ENCODE measurements at places on chromosomes 6 and 20. TPM values are rescaled to one million over a fixed set of nuclear protein-coding genes. Genes with fewer than 3 reads are reported as not detected.

GRCh38 chr20:6863798-6864201 is 96.3 kb downstream of the BMP2 start:
- DNase-seq = no peak

DNA sequence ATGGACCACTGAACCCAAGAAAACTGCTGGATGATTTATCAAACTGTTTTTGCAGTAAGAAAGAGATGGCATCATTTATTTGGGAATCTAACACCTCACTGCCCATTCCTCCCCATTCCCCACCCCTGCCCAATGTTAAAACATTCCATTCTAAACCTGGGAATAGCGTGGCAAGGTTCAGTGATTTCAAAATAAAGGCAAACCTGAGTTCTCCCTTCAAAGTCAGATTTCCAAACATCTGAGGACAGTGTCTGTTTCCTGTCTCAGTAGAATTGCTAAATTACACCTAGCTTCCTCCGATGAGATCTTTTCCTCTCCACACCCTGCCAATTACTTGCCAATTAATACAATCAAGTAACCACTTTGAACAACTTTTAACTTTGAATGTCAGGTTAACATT is 127.4 kb upstream of the ARMC2 start:
- DNase-seq = no peak

DNA sequence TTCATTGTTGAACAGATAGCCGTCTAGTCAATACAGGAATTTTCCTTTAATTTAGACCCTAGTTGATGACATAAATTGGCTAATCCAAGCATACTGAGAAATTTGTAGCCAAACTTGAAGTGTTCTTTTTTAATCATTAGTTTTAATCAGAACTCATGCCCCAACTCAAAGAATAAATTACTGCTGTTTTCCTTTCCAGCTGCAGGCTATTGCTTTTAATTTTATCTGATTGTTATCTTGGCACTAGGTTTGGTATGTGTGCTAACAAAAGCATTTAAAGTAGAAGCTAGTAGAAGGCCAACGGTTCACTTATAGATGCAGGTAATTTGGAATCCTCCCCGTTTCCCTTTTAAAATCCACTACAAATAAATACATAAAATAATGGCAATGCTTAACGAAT is 188.5 kb downstream of the CD109 start:
- no peak for DNase-seq

- DNase-seq = no peak
Observed at GRCh38 chr6:156315146-156315545, 462.0 kb upstream of the ARID1B start.

DNA sequence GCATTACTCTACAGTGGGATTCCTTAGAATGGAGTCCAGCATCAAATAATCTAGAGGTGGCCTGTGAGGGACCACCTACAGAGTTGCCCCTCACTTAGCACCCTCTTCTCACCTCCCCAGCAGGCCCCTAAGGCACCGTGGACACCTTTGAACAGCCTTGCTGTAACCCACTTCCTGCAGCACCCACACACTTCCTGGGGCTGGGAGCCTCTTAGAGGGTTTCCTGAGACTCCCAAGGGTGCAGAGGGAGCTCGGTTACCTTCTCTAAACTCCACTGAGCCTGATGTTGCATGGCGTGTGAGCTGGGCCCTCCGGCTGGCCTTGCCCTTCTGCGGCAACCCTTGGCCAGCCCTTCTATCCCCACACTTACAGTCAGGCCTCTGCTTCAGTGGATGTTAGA is 7.3 kb upstream of the SIRPG start:
- peak; percentile 71 for DNase-seq

DNA sequence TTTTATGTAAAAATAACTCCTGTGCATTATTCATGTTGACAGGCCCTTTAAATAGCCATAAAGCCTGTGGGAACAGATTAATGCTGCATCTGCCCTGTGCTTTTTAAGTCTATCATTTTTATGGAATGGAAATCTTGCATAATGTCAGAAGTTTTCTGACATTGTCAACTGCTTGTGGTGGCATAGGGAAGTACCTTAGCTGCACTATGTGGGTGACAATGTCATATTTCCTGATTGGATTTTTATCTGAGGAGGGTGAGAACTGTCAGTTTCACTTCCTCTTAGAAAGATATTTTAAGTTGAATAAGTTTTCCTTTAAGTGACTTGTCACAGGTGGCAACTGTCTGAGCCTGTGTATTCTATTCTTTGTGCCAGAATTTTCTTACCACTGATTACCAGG is 267.9 kb downstream of the PLCB1 start:
- no peak for DNase-seq

DNA sequence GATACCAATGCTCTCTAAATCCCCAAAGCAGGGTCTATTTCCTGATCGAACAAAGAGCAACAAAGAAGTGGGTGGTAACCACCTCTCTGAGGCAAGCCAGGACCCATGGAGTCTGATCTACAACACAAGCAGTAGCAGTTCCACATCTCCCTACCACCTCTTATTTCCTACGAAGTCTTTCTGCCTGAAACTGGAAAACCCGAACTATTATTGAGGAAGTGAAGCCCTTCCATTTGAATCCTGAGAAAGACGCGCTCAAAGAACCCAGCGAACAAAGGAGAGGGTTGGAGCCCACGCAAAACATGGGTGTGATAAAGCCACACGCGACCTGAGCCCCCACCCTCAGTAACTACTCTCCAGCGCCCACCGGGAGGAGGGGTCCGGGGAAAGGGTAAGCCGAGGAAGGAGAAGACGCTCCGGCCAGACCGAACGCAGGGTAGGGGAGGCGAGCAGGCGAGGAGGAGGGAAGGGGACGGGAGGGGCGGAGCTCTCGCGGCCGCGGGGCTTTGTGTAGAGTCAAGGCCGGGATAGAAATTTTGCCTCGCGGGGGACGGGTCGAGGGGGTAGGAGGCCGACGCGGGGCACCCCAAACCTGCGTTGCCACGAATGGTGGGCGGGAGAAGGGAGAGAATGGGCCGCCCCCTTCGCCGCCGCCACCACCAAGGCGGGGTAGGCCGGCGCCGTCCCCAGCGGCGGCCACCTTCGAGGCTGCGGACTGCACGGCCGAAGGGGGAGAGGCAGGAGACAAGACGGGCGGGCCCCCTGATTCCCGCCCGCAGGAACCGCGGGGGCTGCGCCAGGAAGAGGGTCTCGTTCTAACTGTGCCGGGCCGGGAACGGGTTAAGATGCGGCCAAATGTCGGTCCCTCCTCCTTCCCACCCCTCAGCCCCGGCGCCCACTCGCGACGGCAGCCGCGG is 802 bp downstream of the HDAC2 start:
- DNase-seq = peak; percentile 58

DNA sequence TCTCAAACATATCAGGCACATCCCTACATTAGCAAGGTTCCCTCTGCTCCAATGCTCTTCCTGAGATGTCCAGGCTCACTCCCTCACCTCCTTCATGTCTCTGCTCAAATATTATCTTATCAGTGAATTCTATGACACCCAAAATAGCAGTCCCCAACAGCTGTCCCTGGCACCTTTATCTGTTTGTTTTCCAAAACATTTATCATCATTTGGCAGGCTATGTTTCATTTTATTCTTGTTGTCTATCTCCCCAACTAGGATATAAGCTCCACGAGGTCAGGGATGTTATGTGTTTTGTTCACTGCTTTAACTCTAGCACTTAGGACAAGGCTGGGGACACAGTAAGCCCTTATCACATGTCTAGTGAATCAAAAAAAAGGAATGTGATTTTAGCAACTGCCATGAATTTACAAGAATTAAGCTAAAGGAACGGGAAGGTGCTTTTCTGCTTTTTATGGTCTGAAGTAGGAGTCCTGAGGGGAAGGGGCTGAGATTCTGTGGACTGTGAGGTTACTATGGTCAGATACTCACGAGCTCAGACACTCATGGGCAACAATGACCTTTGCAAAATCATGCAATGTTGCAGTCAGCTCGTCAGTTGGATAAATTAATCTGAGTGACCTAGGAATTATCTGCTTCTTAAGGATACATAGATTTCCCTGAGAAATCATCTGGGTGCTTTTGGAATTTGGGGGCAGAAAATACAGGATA is 1.9 kb upstream of the IL22RA2 start:
- no peak for DNase-seq

DNA sequence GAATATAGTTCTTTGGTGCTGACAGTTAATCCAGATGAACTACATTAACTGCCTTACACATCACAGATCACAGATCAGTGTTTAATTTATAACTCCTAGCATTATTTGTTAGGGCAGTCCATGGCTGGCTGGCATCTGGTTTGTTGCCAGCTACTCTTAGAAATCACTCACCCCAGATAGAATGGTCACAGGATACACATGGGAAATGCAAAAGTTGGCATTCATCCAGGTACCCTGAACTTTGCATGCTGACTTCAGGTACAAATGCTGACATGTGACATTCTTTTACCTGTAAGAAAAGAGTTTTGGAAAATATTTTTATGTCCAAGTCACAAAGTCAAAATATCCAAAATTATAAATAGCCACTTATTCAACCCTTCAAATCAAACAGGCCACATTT is 20.2 kb downstream of the FBXL4 start:
- DNase-seq = no peak

GRCh38 chr6:79705456-79705995 is 74.4 kb downstream of the SH3BGRL2 start:
- no peak for DNase-seq

- peak; percentile 56 for DNase-seq
Observed at GRCh38 chr6:37502703-37503291, 3.1 kb upstream of the CCDC167 start.

GRCh38 chr6:163533443-163533842 is 118.9 kb downstream of the QKI start:
- DNase-seq = no peak

- DNase-seq = no peak
Observed at GRCh38 chr6:169978615-169979161, 227.3 kb downstream of the ERMARD start.

DNA sequence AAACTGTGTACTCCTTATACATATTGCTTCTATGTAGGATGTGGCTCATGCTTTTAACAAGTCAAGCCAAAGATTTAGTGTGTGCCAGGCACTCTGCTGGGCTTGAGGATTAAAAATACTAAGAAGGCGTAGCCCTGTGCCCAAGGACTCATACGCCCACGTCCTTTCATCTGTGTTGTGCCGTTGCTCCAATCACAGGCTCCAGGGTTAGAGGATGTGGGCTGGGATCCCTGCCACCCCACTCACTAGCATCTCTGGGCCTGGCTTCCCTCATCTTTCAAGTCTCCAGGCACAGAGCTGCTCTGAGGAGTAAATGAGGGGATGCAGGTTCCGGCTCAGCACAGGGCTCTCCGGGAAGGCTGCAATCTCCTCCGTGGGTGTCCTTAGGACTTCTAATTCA is 214.2 kb downstream of the SYNDIG1 start:
- DNase-seq = no peak

- DNase-seq = peak; percentile 21
Observed at GRCh38 chr20:1374246-1374645, 18.6 kb downstream of the FKBP1A start.

DNA sequence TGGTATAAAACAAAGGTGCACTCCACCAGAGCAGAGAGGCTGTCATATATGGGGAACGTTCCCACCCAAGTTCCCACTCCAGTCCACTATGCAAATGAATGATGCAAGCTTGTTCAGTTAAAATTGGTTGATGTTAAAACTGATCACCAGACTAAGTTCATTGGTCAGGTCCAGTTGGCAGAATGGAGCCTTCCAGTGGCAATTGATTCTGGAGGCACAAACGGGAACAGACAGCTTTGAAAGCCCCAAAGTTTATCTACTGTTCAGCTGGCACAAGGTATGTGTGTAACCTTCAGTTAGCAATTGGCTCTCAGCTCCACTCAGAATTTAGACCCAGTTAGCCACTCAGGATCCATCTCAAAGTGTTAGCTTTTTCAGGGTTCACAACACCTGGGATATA is 119.4 kb upstream of the CEP85L start:
- no peak for DNase-seq

DNA sequence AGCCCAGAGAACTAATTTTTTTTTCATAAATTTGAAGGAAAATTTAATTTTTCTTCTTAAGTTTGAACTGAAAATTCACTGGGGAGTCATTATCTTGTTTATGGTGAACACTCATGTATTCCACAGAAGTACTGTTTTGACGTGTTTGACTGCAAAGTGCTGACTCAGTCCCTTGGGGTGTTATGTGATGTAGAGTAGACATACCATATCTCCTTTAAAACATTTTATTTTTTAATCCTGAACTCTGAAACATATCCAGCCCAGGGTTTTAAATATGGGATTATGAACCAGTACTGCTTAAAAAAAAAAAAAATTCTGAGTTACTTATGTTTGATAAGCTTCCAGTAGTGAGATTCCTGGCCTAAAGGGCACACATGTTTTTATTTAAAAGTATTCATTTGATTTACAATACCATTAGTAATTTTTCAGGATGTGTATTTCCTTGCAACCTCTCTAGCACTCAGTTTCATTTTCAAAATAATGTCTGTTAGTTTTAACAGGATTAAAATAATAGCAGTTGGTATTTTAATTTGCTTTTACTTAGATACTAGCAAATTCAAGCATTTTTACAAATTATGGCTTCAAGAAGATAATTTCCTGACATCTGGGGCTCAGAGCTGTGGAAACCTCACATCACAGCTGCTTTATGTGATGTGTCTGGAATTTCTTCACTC is 81.7 kb upstream of the PDE10A start:
- DNase-seq = no peak

DNA sequence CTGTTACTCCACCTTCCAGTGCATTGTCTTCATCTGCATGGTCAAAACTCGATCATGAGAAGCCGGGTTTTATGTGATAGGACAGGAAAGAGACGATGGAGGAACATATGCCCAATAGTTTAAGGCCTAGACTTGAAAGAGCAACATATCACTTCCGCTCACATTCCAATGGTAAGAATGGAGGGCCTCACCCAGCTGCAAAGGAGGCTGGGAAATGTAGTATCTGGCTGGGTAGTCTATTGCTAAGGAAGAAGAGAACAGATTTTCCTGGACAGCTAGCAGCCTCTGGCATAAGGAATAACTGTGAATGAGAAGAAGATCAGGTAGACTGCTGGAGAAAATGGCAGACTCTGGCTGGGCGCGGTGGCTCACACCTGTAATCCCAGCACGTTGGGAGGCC is 19.2 kb downstream of the FITM2 start:
- DNase-seq = no peak

- DNase-seq = no peak
Observed at GRCh38 chr6:152052061-152052460, 244.6 kb downstream of the ESR1 start.

GRCh38 chr6:156311291-156311690 is 465.9 kb upstream of the ARID1B start:
- no peak for DNase-seq

DNA sequence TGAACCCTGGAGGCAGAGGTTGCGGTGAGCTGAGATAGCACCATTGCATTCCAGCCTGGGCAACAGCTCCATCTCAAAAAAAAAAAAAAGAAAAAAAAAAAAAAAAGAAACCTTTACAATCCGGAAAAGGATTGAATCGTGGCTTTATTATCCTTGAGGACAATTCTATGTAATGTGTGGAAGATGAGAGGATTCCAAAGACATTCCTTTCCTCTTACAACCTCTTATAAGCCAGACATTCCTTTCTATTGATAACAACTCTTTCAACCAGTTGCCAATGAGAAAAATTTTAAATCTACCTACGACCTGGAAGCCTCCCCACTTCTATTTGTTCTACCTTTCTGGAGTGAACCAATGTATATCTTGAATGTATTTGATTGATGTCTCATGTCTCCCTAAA is 91.2 kb upstream of the EEF1E1 start:
- no peak for DNase-seq

- no peak for DNase-seq
Observed at GRCh38 chr20:17709361-17710293, 9.9 kb downstream of the BANF2 start.

The SPATS1 gene
- not detected for total RNA-seq

The MUCL3 gene
- not detected for total RNA-seq

The CLDN20 gene
- total RNA-seq = not detected

The FYN gene
- 148 TPM for total RNA-seq

The PLG gene
- total RNA-seq = 0.55 TPM

The HIVEP2 gene
- total RNA-seq = 22.8 TPM

The CRISP3 gene
- total RNA-seq = not detected

All from activated CD8-positive, alpha-beta T cell treated with anti-CD3 and anti-CD28 coated beads, Interleukin-2, amount 10 ng/mL, durations not matched to agents 7 days and 5 days (primary cell).